NCI-H446 (cell line): ENCODE measurements at places on chromosomes 16 and 17.

DNA sequence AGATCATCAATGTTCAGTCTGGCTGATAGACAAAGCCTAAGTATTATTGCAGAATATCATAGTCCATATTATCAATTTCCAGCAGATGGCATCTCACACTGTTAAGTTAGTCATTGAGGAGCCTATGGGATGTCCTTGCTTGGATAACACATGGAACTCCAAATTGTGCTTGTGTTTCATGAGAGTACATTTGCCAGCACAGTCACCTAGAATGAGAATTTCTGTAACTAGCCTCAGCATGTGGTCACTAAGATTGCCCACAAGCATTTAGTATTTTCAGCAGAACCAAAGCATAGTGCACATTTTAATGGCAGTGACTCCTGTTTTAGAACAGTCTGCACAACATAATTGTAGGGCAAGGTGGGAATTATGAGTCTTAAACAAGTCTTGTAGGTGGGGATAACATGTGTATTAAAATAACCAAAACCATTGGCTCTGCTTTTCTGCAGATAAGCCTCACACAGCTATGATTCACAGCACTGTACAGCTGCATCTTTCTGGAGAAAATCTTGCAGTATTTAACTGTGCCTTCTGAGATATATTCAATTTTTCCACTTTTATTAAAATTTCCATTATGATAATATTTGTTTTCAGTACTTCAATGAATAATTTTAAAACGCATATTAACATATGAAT, 882.8 kb upstream of the SOX9 start:
- peak; percentile 12 for DNase-seq

DNA sequence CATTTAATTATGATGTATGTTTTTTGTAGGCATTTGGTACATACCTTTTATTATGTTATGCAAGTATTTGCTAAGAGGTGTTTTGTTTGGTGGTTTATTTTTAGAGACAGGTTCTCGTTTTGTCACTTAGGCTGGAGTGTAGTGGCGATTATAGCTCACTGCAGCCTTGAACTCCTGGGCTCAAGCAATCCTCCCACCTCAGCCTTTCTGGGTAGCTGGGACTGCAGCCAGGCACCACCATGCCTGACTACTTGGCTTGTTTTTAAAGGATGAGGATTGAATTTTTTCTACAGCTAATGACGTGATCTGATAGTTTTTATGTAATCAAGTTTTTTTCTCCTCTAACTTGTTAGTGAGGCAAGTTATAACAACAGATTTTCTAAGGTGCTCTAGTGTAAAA, 199.6 kb downstream of the SPECC1 start:
- DNase-seq, result no peak

DNA sequence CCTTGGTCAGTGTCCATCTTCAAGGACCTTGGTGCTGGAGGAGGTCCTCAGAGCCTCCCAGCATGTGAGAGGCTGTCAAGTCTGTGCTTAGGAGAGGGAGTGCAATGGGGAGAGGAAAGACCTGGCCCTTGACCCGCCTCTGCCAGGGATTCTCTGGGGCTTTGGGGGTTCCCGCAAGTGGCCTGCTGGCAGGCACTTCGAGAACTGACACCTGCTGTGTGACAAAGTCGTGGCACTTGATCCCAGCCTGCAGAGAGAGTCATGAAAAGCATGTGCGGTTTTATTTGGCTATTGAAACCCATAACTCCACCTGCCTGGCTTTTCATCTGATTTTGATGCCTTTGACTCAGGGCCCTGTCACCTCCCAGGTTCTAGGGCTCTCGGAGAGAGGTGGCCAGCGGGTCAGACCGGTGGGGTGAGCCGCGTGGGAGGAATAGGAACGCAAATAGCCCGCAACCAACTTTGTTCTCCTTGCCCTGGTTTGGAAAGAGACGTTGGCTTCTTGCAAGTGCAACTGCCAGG, 42.8 kb upstream of the GSE1 start:
- DNase-seq, result no peak

- DNase-seq, result no peak
Measured at GRCh38 chr16:314795-315299, 31.9 kb downstream of the PDIA2 start.

DNA sequence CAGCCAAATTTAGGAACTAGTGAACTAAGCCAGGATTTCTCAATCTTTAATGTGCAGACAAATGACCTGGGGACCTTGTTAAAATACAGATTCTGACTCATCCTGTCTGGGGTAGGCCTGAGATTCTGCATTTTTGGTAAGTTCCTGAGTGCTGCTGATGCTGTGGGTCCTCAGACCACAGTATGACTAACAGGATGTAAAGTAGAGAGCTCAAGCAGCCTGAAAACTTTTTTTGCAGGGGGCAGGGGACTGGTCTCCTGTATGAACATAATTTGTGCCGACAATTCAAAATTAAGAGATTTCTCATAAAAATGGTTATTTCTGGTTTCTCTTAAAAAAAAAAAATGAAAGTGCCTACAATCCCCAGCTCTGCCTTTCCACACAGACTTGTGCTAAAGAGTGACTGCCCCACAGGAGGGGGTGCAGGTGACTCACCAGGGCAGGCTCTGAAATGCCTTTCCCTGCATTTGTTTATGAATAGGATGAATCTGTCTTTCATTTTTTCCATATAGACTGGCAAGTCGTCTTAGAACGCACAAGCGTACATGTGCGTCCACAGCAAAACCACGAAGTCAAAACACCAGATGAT, 271.5 kb downstream of the PHKB start:
- DNase-seq, result no peak

DNA sequence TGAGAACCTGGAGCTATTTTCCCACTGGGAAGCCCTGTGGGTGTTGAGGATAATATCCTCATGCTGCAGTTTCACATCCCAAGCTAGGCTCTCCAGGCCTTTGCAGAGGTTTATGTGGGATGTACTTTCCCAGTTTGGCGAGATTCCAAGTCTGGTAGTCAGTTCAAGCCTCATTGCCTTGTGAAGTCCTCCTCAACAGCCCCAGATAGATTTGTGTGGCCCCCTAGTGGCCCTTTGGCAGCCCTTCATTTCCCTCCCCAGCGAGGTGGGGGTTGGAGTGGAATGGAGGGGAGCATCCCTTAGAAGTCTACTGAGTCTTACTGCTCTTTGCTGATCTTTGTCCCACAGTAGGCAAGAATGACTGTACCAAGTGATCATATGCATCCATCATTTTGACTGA, 137.9 kb downstream of the CDH11 start:
- peak; percentile 41 for DNase-seq

DNA sequence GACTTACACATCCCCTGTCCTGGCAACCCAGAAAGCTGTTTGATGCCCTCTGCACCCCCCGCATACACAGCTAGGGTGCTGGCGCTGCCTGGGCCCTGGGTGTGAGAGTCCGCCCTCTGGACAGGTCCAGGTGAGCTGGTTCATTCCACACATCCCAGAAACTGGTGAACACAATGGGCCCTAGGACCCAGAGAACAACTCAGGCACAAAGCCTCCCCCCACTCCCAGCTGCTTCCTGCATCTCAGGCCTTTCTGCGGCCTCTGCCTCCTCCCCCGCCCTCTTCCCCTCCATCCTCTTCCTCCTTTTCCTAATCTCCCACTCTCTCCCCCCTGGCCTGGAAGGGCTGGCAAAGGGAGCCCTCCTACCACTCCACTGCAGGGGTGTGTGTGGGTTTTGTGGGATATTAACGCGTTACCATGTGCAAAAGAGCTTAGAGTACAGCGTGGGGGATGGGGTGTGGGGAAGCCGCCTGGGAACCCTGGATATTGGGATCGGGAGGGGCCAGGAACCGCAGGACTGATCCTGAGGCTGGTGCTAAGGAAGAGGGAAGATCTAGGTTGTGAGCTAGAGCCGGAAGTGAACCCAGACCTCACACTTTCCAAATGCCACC, 1.6 kb upstream of the PPP1R9B start:
- peak; percentile 62 for DNase-seq

DNA sequence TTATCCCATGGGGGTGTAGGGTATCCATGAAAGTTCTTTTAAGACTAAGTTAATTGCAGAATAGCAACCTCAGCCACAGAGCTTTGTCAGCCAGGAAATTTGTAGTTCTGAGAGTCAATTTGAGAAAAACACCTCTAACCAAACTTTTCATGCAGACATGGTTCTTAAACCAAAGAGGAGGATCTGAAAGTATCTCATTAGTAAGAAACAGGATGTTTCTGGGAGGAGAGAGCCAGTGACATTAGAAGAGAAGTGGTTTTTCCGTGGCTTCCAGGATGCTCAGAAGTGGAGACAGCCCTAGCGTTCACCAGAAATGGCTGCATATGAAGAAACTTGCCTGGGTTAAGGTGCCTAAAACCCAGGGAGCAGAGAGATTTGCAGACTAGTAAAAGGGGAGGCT, 7.9 kb downstream of the GNAO1 start:
- no peak for DNase-seq

DNA sequence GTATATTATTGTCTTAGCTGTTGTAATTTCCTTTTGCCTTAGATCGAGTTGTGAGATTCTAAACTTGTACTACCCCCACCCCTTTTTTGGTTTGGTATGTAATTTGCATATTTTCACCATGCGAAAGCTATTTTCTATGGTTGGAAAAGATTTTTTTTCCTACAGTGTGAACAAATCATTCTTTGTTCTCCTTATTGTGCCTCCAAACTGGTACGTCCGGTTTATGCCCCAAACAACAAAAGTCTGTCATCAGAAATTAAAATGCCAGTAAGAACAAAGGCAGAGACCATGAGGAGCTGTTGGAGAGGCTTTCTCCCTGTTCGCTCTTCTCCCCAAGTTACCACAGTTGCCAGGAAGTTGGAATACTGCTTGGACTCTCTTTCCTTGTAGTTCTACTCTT, 66.1 kb downstream of the BCAS3 start:
- no peak for DNase-seq

DNA sequence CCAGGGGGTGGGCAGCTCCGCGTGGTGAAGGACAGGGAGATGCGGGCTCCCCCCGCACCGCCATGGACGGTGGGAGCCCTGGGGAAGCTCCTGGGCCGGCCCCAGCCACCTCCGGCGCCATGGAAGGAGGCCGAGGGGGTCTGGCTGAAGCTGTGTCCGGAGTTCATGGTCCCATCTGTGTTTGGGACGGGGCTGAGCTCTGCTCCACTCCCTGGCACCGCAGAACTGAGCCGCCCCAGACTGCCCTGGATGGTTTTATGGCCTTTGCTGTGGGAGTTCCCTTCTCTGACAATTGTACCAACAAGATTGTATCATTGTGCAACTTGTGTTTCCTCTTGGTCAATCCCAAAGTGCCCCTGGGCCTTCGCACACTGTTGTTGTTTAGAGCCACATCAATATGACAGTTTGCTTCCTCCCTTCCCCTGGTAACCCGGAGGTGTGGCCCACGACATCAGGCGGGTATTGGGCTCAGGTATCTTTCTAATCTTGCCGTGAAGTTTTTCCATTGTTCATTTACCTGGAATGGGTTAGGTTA, 942 bp downstream of the KRT23 start:
- DNase-seq, result no peak

- no peak for DNase-seq
Measured at GRCh38 chr17:6430769-6431168, 4.2 kb downstream of the AIPL1 start.

- no peak for DNase-seq
Measured at GRCh38 chr16:85718682-85719081, 29.9 kb upstream of the GINS2 start.

- no peak for DNase-seq
Measured at GRCh38 chr17:55427587-55427882, 5.9 kb upstream of the MMD start.

- no peak for DNase-seq
Measured at GRCh38 chr17:18950944-18951905, 740 bp upstream of the SLC5A10 start.

DNA sequence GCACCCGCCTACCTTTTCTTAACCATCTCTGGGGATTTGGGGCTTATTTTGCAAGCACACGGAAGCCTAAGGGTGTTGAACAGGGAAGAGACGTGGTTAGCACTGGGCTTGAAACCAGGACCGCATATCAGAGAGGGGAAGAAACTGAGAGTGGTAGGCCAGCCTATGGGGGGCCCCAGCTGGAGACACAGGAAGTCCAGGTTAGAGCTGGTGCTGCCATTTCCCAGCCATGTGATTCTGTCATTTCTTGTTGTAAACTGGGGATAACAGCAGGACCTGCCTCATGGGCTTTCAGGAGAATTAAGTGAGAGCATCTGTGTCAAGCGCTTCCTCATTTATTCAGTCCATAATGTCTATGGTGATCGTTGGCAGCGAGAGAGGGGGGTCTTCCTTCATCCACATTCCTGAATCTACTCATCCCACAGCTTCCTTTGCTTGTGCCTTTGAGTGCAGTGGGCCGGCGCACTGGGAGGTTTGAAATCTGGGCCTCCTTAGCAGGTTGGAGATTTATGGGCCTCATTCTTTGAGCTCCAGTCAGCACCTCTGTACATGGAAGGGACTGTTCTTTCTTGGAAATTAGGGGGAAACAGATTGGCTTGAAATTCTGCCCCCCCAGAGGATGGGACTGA, 20.1 kb downstream of the NKD1 start:
- DNase-seq, result no peak

DNA sequence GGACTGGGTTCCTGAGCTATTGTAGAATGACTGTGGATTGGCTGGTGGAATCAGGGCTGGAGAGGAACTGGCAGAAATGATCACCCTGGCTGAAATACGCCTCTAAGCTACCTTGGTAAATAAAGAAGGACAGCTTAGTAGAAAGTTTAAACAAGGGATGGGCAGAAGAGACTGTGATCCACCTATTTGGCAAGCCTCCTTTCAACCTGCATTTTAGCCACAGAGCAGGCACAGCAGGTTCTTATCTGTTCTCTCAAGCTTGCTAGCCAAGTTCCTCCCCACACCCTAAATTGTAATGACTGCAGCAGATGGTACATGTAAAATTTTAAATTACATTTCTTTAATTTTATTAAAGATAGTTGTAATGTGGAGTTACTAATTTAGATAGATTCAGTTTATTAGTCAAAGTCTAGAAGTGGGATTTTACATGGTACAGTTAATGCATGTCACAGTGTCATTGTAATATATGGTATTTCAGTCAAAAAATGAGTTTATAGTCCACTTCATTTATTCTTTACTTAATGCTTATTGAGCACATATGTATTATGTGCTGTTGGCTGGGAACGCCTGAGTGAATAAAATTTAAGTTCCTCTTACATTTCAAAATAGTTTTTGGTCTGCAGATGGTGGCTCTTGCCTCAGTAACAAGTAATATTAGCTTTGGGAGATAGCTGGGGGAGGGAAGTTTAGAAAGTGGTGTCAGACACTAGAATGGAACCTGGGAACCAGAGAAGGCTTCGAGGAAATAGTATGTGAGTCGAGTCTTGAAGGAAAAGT, 11.2 kb downstream of the EPN2 start:
- DNase-seq, result no peak
